ENCODE measurements at places on chromosomes 11 and 22.

DNA sequence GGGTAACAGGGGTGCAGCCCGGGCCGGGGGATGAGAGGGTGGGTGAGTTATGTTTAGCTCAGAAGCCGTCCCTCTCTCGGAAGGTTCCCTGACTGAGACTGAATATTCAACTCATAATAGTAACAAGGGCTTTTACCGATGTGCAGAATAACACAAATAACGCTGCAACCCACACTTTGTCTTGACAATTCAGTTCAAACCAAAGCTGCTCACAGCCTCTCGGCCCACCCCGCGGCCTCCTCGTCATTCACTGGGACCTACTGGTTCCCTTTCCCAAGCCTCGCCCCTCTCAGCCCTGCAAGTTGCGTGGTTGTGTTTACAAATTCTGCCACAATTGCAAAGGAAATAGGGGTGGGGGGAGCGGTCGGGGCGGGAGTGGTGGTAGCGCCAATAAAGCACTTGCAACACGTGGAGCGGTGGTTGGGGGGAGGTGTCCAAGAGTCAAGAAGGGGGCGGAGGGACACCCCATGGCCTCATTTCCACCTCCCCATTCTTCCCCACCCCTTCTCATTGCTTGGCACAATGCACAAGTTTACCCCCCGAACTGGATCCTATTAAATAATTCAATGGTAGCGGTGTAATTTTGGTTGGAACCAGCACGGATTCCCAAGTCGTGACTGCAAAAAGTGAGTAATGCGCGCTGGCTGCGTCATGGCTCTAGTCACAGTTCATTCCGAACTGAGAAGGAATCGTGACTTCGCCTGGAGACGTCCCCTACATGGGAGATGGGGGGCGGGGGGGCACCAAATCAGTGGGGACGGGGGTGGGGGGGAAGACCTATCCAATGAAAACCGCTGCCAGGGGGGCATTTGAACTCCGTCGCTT lies 102.0 kb upstream of the HSD17B12 start:
- DNase-seq, result no peak

GRCh38 chr11:68832476-68833181 lies 9.1 kb downstream of the CPT1A start:
- DNase-seq, result no peak

- no peak for DNase-seq
Observed at GRCh38 chr11:47507563-47508239, 45.2 kb downstream of the CELF1 start.

DNA sequence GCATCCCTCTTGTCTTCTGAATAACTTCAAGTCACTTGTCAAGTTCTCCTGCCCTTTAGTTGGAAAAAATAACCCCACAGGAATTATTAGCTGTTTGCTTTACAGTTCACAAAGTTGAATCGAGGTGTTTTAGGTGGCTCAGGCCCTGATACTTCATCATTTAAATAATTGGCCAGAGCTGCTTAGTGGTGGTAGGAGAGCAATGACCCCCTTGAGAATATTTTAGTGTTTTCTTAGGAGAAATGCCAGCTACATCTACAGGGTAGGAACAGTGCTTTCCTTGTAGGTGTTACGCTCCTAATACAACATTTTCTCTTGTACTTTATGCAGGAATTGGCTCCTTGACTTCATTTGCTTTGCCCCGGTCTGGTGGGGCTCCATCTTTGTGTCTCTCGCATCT lies 73.2 kb downstream of the C22orf31 start:
- DNase-seq, result no peak

GRCh38 chr11:11075515-11076171 lies 217.8 kb upstream of the ZBED5 start:
- DNase-seq, result no peak

DNA sequence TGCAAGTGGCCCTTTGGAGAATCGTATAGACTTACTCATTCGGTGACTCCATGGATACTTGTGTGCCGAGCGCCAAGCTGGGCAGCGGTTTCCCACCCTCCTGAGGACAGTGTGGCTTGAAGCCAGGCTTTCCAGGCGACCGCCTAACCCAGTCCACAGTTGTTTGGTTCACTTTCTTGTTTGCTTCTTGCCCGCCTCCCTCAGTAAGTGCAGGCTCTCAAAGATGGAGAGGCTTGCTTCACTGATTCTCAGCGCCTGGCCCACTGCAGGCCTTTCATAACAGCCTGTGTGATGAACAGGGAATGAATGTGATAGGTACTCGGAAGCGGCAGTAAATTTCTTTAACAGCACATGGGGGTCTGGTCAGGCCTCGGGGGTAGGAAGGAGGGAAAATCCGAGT lies 11.2 kb upstream of the MDK start:
- no peak for DNase-seq

DNA sequence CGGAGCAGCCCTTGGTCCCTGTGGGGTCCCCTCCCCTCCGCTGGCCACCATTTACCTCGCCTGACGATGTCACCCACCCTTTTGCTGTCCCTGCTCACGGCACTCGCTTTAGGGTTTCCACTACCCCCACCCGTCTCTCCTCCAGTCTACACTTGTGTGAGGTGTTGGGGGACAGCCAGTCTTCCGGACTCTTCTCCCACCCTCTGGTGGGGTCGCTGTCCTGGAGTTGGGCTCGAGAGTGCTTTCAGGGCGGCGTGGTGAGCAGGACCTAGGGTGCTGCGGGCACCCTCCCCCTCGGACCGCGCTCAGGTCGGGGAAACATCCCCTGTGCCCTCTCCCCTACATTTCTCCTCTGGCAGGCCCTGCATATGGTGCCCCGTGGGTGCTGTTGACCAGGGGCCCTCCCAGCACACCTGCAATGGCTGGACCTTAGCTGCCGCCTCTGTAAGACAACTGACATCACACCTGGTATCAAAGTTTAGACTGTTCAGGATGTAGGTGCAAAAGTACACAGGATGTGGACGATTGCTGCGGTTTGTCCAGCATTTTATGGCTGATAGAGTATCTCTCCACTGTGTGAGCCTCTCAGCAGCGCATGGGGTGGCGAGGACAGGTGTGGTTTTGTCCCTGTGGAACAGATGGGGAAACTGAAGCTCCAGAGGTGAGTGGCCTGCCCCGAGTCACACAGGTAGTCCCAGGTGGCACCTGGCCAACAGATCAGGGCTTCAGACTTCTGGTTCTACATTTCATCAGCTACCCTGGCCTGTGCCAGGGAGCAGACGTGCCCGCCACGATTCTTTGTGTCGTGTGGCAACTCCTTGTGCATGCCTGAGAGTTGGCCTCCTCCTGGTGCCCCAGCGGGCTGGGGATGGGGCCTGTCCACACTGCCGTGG lies 1.2 kb downstream of the GRK2 start:
- no peak for DNase-seq

DNA sequence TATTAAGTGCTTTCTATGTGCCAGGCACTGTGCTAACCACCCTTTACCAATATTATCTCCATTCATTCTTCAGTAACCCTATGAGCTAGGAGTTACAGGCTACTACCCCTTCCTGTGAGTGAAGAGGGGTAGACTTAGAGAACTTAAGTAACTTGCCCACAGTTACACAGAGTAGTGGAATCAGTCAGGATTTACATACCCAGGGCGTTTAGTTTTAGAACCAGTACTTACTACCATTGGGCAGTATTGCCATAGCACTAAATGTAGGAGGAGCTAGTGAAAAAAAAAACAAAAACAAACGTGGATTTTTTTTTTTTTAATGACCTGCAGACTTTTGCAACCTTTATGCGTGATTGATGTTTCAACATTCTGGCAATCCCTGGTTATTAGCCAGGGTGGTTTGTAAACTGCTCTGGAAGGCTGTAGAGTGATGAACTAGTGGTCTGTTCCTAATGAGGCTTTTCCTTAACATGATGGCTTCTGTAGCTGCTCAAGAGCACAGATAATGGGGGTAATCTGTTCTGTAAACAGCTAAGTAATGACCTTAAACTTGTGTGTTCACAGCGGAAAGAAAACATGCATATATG lies 11.4 kb downstream of the TBCEL start:
- DNase-seq, result no peak

- DNase-seq, result no peak
Observed at GRCh38 chr22:44702479-44703198, 635 bp downstream of the PRR5 start.

Measured in activated CD4-positive, CD25-positive, alpha-beta regulatory T cell treated with anti-CD3 and anti-CD28 coated beads, Interleukin-2, amount 50 U/mL, for 72 hours (primary cell).